ENCODE measurements at places on chromosomes 7 and 10.

GRCh38 chr7:148379677-148380076 lies 210.9 kb upstream of the C7orf33 start:
- DNase-seq, result no peak

GRCh38 chr7:1939434-1940401 lies 269.6 kb downstream of the ELFN1 start:
- DNase-seq, result no peak

- no peak for DNase-seq
These were observed 19.5 kb upstream of the VPS41 start for GRCh38 chr7:38928506-38928905.

GRCh38 chr10:75470901-75471300 lies 39.5 kb downstream of the LRMDA start:
- no peak for DNase-seq

DNA sequence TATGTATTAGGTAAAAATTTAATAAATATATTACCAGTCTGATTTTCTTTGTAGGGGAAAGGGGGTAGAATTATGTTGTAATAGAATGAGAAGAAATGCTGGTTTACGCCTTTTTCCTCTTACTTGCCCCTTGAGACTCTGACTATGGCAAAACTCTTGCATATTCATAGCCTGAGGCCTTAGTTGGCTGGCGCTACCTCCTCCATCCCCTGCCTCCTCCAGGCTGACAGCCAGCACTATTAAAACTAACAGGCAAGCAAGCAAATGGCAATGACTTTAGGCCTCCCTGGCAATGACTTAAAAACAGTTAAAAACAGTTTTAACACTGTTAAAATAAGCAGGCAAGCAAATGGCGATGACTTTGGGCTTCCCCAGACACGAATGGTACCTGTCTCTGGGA lies 14.4 kb downstream of the PKD2L1 start:
- no peak for DNase-seq

DNA sequence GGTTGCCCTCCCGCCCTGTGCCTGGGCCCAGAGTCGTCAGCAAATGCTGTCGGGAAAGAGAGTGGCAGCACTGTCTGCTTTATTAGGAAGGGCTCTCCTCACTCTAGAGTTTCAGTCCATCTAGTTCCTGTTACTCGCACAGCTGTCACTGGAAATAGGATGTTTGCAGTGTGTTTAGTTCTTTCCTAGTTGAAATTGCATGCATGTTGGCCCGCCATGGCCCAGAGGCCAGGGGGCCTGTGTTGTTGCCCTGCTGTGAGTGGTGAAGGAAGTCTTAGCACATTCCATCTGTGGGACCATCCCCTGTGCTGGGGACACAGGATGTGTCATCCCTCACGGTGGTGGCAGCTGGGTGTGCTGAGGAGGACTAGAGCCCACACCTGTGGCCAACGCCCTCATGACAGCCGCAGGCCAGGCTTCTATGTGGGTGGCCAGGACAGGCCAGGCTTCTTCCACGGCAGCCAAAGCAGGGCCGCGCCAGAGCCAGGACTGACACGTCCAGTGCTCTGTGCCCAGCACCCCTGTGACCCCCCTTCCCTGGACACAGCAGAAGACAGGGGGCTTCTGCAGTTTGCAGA lies 45.4 kb downstream of the ZNF467 start:
- DNase-seq, result peak; percentile 8

GRCh38 chr7:114648117-114648516 lies 233.5 kb downstream of the FOXP2 start:
- DNase-seq, result no peak

DNA sequence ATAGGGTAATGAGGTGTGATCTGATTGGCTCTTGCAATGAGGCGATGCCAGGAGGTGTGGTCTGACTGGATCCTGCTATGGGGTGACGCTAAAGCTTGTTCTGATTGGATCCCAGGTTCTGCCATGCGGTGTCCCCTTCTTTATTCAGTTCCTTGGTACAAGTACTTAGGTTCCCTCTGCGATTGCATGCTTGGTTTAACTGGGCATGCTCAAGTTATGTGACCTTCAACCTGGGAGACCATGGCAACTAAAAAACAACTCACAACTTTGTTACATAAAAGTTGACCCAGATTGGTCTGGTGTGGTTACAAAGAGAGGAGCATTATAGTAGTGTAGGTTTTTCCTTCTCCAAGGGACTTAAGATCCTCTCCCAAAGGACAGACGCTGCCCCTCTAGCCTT lies 49.5 kb upstream of the DNAJC1 start:
- no peak for DNase-seq

- no peak for DNase-seq
These were observed 21.7 kb upstream of the MNX1 start for GRCh38 chr7:157032128-157032527.

All from PC-9 (cell line).